ENCODE measurements at places on chromosomes 5 and 9.

DNA sequence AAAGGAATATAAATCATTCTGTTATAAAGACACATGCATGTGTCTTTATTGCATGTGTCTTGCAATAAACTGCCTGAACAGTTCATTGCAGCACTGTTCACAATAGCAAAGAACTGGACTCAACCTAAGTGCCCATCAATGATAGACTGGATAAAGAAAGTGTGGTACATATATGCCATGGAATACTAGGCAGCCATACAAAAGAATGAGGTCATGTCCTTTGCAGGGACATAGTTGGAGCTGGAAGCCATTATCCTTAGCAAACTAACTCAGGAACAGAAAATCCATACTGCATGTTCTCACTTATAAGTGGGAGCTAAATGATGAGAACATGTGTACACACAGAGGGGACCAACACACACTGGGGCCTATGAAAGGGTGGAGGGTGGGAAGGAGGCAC, 63.7 kb upstream of the CHD1 start:
- DNase-seq = no peak

- DNase-seq = no peak
These were observed 814.2 kb upstream of the GRAMD2B start for GRCh38 chr5:125609011-125609410.

DNA sequence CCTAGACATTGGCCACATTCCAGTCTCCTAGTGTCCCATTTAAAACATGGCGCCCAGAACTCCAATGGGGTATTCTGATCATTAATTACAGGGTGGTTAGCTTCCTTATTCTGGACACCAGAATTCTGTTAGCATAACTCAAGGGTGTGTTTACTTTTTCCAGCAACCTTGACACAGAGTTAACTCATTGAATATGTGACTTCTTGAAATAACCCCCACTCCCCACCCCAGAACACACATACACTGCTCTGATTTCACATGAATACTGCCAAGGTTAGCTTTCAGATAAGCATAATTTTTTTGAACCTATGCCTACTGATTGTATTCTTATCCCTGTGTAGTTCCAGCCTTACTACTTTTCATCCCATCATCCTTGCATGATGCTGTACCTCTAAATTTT, 151.1 kb downstream of the SMARCA2 start:
- no peak for DNase-seq

GRCh38 chr5:112174959-112175594, 244.0 kb downstream of the EPB41L4A start:
- DNase-seq = no peak

GRCh38 chr5:5675511-5675910, 253.0 kb downstream of the ICE1 start:
- no peak for DNase-seq

DNA sequence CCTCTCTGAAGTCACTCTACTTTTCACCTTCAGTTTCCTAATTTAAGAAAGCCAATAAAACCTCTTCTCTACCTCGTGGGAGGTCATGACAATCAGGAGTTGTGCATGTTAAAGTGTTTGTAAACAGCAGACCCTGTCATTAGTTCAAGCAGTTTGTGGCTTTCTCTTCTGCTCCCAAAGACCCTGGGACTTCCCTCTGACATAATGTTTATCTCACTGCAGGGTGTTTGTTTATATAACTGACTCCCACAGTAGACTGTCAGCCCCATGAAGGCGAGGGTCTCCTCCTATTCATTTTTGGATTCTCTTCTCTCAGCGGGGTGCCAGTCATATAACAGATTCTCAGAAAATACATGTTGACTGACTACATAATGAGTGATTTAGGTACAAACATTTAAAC, 360.0 kb upstream of the ZNF462 start:
- no peak for DNase-seq

DNA sequence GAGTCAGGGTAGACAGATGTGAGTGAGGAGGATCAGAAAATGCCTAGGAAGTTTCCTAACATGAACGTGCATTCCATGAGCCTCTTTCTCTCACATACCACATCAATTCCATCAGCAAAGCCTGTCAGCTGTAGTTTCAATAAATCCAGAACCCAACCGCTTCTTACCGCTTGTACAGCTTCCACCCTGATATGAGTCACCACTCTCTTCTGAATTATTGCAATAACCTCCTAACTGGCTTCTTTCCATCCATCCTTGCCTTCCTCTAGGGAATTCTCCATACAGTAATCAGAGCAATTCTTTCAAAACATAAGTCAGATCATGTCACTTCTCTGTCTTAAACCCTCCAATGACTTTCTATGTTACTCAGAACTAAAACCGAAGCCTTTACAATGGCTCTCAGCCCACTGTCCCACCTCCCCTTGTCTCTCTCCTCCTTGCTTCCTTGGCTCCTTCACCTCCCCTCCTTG, 8.1 kb upstream of the RAD23B start:
- no peak for DNase-seq

GRCh38 chr9:99576002-99576401, 245.7 kb upstream of the NR4A3 start:
- no peak for DNase-seq

DNA sequence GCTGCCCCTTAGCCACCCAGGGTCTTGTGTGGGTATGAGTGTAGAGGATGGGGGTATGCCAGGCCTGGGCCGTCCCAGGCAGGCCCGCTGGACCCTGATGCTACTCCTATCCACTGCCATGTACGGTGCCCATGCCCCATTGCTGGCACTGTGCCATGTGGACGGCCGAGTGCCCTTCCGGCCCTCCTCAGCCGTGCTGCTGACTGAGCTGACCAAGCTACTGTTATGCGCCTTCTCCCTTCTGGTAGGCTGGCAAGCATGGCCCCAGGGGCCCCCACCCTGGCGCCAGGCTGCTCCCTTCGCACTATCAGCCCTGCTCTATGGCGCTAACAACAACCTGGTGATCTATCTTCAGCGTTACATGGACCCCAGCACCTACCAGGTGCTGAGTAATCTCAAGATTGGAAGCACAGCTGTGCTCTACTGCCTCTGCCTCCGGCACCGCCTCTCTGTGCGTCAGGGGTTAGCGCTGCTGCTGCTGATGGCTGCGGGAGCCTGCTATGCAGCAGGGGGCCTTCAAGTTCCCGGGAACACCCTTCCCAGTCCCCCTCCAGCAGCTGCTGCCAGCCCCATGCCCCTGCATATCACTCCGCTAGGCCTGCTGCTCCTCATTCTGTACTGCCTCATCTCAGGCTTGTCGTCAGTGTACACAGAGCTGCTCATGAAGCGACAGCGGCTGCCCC, 2.6 kb downstream of the SLC35A4 start:
- DNase-seq = no peak

DNA sequence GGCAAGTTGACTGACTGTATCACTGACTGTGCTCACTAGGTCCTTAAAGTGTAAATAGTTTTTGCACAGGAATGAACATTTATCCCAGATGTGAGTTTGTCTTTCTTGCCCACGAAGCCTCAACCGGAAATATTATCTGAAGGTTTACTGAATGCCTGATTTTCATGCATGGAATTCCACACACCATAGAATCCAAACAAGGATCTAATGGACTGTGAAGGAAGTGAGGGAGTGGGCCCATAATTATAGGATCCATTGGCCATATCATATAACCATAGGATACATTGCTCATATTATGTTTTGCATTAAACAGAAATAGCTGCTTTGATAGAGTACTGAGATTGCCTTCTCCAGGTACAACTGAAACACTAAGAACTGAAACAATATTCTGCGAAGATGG, 1057.2 kb upstream of the EDIL3 start:
- no peak for DNase-seq

DNA sequence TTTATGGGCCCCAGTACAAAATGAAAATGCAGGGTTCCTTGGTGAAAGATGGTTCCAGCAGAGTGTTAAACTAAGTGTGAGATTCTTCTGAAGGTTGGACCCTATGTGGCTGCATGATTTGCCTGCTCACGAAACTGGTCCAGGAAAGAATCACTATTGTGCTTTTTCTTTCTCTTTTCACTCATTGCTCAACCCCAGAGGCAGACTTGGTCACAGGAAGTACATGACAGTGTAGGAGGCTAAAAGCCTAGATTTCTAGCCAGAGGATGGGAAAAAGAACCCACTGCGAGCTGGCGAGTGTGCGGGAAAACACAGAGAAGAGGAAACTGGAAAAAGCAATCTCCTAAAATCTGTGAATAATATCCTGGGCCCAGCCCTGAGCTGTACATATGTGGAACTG, 18.6 kb downstream of the SLC36A2 start:
- no peak for DNase-seq
